ENCODE measurements at places on chromosomes 16 and 17.
A peak's percentile ranks its signal among the peaks of the same experiment; 100 is the strongest.

DNA sequence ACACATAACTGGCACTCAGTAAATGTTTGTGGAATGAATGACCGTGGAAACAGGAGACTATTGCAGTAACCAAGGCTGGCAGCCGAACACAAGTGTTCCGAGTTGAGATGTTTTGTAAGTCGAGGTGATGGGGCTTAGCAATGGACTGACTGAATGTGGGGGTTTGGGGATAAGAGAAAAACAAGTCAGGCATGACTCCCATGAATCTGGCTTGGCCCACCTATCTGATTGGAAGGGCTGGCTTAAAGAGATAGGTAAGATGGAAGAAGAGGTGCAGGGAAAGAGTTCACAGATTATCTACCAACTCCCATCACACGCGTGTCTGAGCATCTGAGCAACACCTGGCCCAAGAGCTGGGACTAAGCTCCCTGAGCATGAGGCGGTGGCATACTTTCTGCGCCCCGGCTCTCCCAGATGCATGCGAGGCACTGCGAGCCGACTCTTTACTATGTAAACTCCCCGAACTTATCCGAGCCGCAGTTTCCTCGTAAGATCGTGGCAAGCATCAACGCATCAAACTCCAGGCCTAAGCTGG, 539 bp downstream of the IFT20 start:
- DNase-seq = no peak

- no peak for DNase-seq
These were observed 24.6 kb downstream of the CMIP start for GRCh38 chr16:81469183-81469677.

DNA sequence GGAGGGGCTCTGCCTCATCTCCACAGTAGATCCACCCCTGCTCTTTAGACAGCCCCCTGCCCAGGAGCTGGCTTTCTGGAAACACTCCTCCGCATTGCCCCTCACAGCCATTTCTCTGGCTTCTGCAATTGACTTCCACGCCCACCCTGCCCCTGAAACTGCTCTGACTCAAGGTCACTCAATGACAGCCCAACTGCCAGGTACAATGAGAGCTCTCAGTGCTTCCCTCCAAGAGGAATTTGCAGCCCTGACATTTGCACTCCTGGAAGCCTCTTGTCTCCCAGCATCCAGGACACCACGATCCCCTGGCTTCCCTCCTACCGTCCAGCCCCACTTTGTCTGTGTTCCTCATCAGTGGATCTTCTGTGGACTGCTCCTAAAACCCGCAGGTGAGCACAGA, 421.5 kb downstream of the SOX9 start:
- no peak for DNase-seq

DNA sequence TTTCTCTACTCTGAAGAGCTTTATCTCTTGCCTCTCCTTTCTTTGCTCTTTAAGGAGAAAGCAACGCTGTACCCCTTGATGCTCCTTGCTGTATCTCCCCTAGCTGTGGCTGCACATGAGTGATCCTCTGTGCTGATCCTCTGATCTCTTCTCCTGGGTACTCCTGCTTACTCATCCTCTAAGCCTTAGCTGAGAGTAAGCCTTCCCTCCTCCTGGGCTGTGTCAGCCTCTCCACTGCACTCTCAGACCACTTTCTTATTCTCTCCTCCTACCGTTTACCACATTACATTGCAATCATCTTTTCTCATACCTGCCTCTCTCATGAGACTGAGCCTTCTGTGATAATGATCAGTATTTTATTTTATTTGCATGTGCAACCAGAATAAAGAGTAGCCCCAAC, 25.1 kb downstream of the SOX9 start:
- DNase-seq = no peak

- DNase-seq = no peak
These were observed 527 bp upstream of the MGAT5B start for GRCh38 chr17:76867578-76868175.

GRCh38 chr16:27199736-27200135, 3.6 kb upstream of the KDM8 start:
- no peak for DNase-seq

GRCh38 chr17:80847496-80848230, 144.0 kb upstream of the CHMP6 start:
- no peak for DNase-seq

DNA sequence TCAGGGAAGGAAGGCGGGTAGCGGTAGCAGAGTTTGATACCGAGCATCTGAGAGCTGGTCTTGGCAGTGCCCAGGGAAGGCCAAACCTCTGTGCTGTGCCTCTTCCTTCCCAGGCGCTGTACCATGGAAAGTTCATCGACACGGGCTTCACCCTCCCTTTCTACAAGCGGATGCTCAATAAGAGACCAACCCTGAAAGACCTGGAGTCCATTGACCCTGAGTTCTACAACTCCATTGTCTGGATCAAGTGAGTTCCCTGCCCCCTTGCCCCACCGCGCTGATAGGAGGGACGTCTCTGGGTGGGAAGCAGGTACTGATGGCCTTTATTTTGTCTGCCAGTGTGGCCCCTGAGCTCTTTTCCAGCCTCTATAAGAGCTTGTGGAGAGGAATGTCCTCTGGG, 15.4 kb upstream of the CLEC18A start:
- DNase-seq = no peak

DNA sequence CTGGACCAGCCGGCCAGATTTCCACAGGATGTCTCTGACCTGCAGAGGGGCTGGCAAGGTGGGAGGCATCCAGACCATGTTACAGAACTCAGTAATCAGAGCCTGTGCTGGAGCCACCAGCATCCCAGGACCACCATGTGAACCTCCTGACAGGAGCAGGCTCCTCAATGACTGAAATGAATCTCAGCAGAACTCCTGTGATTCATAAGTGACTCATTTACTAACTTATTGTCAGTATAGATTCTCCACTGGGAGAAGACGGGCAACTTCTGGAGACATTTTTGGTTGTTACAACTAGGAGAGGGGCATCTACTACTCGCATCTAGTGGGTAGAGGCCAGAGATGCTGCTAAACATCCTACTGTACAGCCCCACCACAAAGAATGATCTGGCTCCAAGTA, 3.1 kb upstream of the WWOX start:
- no peak for DNase-seq

- no peak for DNase-seq
These were observed 5.8 kb downstream of the SEPHS2 start for GRCh38 chr16:30439720-30440348.

- DNase-seq = no peak
These were observed 85.2 kb downstream of the GLG1 start for GRCh38 chr16:74521691-74522090.

GRCh38 chr17:28969706-28970393, 18.5 kb upstream of the PHF12 start:
- DNase-seq = no peak

DNA sequence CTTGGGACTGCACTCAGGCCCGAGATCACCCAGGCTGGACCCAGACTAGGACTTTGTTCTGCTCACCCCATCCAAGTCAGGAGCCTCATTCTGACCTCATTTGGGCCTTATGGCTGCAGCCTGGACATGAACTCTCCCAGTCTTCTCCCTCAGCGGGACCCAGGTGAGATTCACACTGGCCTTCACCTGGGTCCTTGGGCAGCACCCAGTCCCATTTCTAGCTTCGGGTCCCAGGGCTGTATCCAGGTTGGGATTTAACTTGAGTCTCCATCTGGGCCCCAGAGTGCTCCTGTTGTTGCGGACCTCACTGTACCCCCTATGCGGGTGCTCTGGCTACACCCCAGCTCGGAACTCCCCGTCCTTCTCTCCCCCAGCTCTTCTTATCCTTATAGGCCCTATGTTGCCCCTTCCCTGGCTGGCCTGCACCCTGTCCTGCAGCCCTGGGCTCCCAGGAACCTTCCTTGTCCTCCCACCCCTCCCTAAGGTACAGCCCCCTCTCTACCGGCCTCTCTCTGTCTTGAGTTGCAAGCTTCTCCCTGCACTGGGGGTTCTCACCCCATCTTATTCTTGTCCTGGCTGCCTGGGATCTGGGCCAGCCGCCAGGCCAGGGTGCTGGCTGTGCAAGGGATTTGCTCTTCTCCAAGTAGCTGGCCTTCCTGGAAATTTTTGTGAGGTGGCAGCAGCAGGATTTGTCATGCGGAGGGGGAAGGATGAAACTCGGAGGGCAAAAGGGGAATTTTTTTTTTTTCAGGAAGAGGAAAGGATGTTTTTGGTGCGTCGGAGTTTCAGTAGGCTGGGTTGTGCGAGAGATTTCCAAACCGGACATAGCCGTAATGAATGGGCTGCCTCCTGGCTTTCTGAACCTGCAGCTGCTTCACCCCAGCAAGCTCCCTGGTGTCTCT, 904 bp downstream of the MAP2K3 start:
- peak; percentile 29 for DNase-seq

DNA sequence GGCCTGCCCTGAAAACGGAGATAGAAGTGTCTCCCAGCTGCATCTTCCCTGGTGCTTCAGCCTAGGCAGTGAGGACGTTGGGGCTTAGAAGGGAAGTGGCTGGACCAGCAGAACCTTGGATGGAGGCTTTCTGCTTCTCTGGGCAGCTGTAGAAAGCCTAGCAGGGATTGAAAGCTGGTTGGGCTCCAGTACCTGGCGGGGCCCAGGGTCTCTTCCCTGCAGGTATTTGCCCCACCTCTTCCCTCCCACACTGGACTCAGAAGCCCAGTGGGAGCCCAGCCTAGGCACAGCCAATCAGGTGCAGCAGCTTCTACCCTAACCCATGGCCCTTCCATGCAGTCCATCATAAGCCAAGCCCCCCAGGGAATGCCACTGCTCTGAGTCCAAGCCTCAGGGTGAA, 190.3 kb upstream of the IRX6 start:
- DNase-seq = no peak

- DNase-seq = no peak
These were observed 37.8 kb downstream of the CYB5D2 start for GRCh38 chr17:4180791-4181190.

- no peak for DNase-seq
These were observed 231.5 kb downstream of the CCDC182 start for GRCh38 chr17:57513569-57513968.

GRCh38 chr16:85355515-85355837, 243.2 kb upstream of the CIBAR2 start:
- no peak for DNase-seq

DNA sequence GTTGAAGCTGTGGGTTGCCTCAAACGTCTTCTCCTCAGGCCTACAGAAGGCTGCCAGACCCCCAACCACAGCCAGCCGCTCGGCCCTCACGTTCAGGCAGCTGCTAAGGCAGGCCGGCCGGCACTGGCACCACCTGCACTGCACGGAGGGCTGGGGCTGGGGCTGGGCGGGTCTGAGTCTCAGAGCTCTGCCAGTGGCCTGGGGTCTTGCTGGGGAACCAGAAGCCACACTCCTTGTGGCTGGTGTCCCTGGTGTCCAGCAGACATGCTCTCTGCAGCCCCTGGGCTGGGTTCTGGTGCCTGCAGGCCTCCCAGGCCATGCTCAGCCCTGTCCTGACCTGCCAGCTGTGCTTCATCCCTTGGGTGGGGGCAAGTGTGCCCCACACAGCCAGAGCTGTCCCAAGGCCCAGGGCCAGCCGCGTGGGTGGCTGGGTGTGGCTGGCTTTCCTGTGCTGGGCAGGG, 42.0 kb downstream of the BAHCC1 start:
- DNase-seq = no peak

GRCh38 chr17:47604598-47604927, 45.2 kb upstream of the KPNB1 start:
- DNase-seq = no peak

GRCh38 chr16:89402962-89403361, 87.4 kb downstream of the ANKRD11 start:
- no peak for DNase-seq

DNA sequence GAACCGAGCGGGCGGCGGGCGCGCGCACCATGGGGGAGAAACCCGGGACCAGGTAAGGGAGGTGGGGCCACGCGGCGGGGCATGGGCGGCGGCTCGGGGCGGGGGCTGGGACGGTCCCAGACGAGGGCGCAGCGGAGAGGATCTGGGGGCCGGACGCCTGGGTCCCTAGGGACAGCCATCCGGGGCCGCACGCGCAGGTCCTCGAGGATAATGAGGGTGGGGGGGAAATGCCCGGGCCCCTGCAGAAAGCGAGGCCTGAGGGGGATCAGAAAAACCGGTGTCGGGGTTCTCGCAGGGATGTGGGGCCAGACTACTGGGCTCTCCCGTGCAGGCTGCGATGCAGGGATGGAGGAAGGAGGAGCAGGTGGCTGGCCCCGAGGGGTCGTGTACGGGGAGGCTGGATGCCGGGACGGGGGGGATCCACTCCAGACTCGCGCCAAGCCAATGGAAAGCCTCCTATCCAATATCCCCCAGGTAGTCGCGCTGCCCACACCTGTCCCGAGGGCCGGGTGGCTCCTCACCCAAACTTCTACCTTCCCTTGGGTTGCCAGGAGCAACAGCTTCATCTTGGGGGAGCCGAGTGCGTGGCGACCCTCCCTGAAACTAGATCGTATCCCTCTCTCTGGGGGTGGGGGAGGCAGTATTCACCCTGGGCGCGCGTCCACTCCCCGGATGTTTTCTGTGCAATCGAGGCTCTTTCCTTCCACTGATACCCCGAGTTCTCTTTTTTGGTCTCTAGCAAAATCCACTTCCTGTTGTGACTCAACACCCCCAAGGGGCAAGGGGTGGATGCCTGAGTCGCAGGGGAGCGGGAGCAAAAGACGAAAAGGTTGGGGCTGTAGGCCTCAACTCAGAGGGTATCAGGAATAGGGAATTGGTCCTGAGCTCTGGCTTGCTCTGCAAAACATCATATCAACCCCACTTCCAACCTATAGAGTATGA, 532 bp downstream of the ARRB2 start:
- DNase-seq = no peak

GRCh38 chr17:43398724-43399595, at the start of gene ARL4D:
TSS of gene ARL4D (plus strand) at chr17:43398993. CDS start at chr17:43399733, 740 bp downstream.
- no peak for DNase-seq

DNA sequence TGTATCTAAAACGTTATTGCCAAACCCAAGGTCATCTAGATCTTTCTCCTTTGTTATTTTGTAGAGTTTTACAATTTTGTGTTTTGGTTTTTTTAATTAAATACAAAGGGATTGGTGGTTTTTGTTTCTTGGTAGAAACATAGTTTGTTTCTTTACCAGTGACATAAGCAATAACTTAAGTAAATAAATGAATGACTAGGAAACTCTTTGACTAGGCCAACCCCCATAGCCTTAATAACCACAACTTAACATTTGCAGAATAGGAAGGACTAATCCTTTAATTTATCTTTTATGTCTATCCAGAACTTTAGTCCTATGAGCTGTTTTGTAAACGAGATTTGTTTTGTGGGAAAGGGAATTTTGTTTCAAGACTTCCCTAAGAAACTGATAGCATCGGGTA, 162.5 kb downstream of the PRKCA start:
- no peak for DNase-seq

DNA sequence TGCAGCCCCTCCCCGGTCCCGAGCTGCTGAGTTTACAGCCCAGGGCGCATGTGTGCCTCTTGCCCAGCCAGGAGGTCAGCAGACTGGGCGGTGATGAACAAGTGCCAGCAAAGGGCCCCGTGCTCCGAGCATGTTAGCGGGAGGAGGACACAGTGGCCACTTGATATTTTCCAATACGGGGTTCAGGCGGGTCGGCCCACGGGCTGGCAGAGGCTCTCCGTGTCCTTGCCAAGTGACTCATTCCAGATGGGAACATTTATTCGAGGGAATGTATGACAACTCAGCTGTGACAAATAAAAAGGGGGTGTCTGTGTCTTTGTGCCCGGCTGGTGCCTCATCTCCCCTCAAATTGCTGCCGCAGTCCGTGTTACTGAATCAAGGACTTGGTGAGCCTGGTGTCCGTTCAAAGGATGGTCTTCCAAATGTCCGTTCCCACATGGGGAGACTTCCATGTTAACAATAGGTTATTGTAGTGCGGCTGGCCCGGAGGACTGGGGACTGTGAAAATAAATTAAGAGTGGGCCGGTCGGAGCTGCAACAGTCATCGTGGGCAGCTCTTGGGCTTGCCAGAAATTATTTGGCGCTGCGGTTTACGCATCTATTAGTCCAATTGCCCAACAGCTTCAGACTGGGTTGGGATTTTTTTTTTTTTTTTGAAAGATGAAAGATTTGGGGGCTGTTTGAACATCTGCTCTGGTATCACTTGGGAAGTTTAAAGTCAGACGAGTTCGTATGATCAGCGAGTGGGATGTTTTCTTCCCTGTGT, 174.0 kb upstream of the CIBAR2 start:
- DNase-seq = no peak

All from NCI-H510A treated with DMSO at 0.1 percent for 48 hours (cell line).